ENCODE measurements at places on chromosomes 3 and 15. TPM values are rescaled to one million over a fixed set of nuclear protein-coding genes. Genes with fewer than 3 reads are reported as not detected.

SLC12A1 gene
- not detected for total RNA-seq

COL6A5 gene
- not detected for total RNA-seq

ITIH1 gene
- not detected for total RNA-seq

KBTBD13 gene
- not detected for total RNA-seq

ELL3 gene
- total RNA-seq, result 2.0 TPM

DRD3 gene
- not detected for total RNA-seq

RAB7A gene
- total RNA-seq, result 344 TPM

SERINC4 gene
- 0.22 TPM for total RNA-seq

PLXNA1 gene
- total RNA-seq, result 26.3 TPM

BMF gene
- 4.0 TPM for total RNA-seq

THAP10 gene
- total RNA-seq, result 1.0 TPM

SLC6A1 gene
- 0.39 TPM for total RNA-seq

TIMP4 gene
- 280 TPM for total RNA-seq

SLC15A2 gene
- 1.2 TPM for total RNA-seq

SPATA16 gene
- total RNA-seq, result not detected

CPB1 gene
- total RNA-seq, result 5.6 TPM

FMN1 gene
- total RNA-seq, result 37.1 TPM

RBPMS2 gene
- total RNA-seq, result 24.5 TPM

CORO2B gene
- 4.9 TPM for total RNA-seq

TMOD2 gene
- total RNA-seq, result 9.5 TPM

AMOTL2 gene
- total RNA-seq, result 272 TPM

MUSTN1 gene
- total RNA-seq, result 2.4 TPM

SLC2A2 gene
- total RNA-seq, result 0.26 TPM

STAB1 gene
- total RNA-seq, result 557 TPM

KCNMB3 gene
- 3.2 TPM for total RNA-seq

ACOX2 gene
- 18.8 TPM for total RNA-seq

BCHE gene
- total RNA-seq, result 4.1 TPM

ECE2 gene
- total RNA-seq, result not detected

HIGD2B gene
- total RNA-seq, result not detected

HCN4 gene
- not detected for total RNA-seq

MINDY2 gene
- 14.8 TPM for total RNA-seq

POLG gene
- total RNA-seq, result 67.1 TPM

CASR gene
- total RNA-seq, result not detected

COL8A1 gene
- total RNA-seq, result 18.5 TPM

ELP6 gene
- total RNA-seq, result 18.9 TPM

CCR8 gene
- not detected for total RNA-seq

CLRN1 gene
- not detected for total RNA-seq

CCR3 gene
- not detected for total RNA-seq
